ENCODE measurements at places on chromosomes 13 and 19. TPM values are rescaled to one million over a fixed set of nuclear protein-coding genes. Genes with fewer than 3 reads are reported as not detected.

MEIOSIN gene
- not detected for total RNA-seq

SLC8A2 gene
- total RNA-seq, result 0.59 TPM

JOSD2 gene
- 49.5 TPM for total RNA-seq

SUGP1 gene
- 33.5 TPM for total RNA-seq

FBXW9 gene
- total RNA-seq, result 13.7 TPM

TARM1 gene
- total RNA-seq, result not detected
